Activated CD4-positive, alpha-beta T cell treated with anti-CD3 and anti-CD28 coated beads for 36 hours (primary cell): ENCODE measurements at places on chromosomes 12 and 14. TPM values are rescaled to one million over a fixed set of nuclear protein-coding genes. Genes with fewer than 3 reads are reported as not detected.

GYS2 gene
- not detected for total RNA-seq

NKX2-1 gene
- not detected for total RNA-seq

C14orf132 gene
- total RNA-seq, result 4.1 TPM

M6PR gene
- total RNA-seq, result 146 TPM

CIDEB gene
- 11.1 TPM for total RNA-seq

GNB3 gene
- total RNA-seq, result 0.66 TPM

NELL2 gene
- total RNA-seq, result 35.8 TPM

RILPL1 gene
- 5.3 TPM for total RNA-seq

A2ML1 gene
- total RNA-seq, result not detected

ERBB3 gene
- 0.57 TPM for total RNA-seq

LTA4H gene
- 138 TPM for total RNA-seq

SDSL gene
- 3.9 TPM for total RNA-seq

FOXG1 gene
- not detected for total RNA-seq

MIP gene
- not detected for total RNA-seq

ITGA7 gene
- 5.5 TPM for total RNA-seq

LTB4R gene
- 10.1 TPM for total RNA-seq

ACVRL1 gene
- not detected for total RNA-seq

RNASE4 gene
- total RNA-seq, result 0.50 TPM

OVCH1 gene
- total RNA-seq, result not detected

BDKRB2 gene
- total RNA-seq, result not detected

TAS2R46 gene
- total RNA-seq, result 0.46 TPM

PTPRO gene
- total RNA-seq, result 0.49 TPM

KCNH5 gene
- total RNA-seq, result not detected

USP44 gene
- total RNA-seq, result 4.1 TPM

KRT73 gene
- 1.9 TPM for total RNA-seq
